ENCODE measurements at places on chromosomes 1 and 21. TPM values are rescaled to one million over a fixed set of nuclear protein-coding genes. Genes with fewer than 3 reads are reported as not detected.

The NPR1 gene
- total RNA-seq, result 2.1 TPM

The SGIP1 gene
- 1.6 TPM for total RNA-seq

The S100A5 gene
- 2.8 TPM for total RNA-seq

The NEGR1 gene
- 0.55 TPM for total RNA-seq

The ALPL gene
- 64.3 TPM for total RNA-seq

The OR2L5 gene
- 0.41 TPM for total RNA-seq

The TAL1 gene
- 16.0 TPM for total RNA-seq

The CELA3A gene
- total RNA-seq, result not detected

The MR1 gene
- total RNA-seq, result 24.8 TPM

The LRRC7 gene
- total RNA-seq, result 0.63 TPM

The FCER1G gene
- total RNA-seq, result 402 TPM

The ANGPTL3 gene
- not detected for total RNA-seq

The NTMT2 gene
- not detected for total RNA-seq

The FMN2 gene
- not detected for total RNA-seq

The ERICH3 gene
- 0.65 TPM for total RNA-seq

The CR1L gene
- 0.94 TPM for total RNA-seq

The DAB1 gene
- total RNA-seq, result 0.43 TPM

The LY9 gene
- total RNA-seq, result 34.8 TPM

The CD58 gene
- 36.2 TPM for total RNA-seq

The PTGER3 gene
- 1.1 TPM for total RNA-seq

The SYTL1 gene
- 85.3 TPM for total RNA-seq

The MNDA gene
- total RNA-seq, result 130 TPM

The SELE gene
- total RNA-seq, result 2.9 TPM

The ELAVL4 gene
- total RNA-seq, result 0.68 TPM

The LPAR3 gene
- 0.60 TPM for total RNA-seq

The GUCA2A gene
- not detected for total RNA-seq

All from spleen (tissue), 13 donors.